CD4-positive, CD25-positive, alpha-beta regulatory T cell (primary cell): ENCODE measurements at places on chromosomes 5 and 9. TPM values are rescaled to one million over a fixed set of nuclear protein-coding genes. Genes with fewer than 3 reads are reported as not detected.

GRCh38 chr9:129482521-129483414, 138.1 kb downstream of the C9orf50 start:
- peak overlapping the region; percentile 68 for H3K27ac ChIP-seq
- no peaks in the 10 kb centered on the region for H3K36me3 ChIP-seq
- H3K27me3 ChIP-seq, result peaks cover 3% of the 10 kb centered on the region
- no peak overlapping the region for H3K4me3 ChIP-seq
- peaks cover 38% of the 10 kb centered on the region for H3K4me1 ChIP-seq

GRCh38 chr9:117777823-117778222, 73.6 kb downstream of the TLR4 start:
- H3K27ac ChIP-seq, result no peak overlapping the region
- no peaks in the 10 kb centered on the region for H3K27me3 ChIP-seq
- DNase-seq, result no peak
- no peak overlapping the region for H3K4me3 ChIP-seq
- no peaks in the 10 kb centered on the region for H3K4me1 ChIP-seq

- no peaks in the 10 kb centered on the region for H3K27me3 ChIP-seq
- DNase-seq, result no peak
- no peaks in the 10 kb centered on the region for H3K4me1 ChIP-seq
- no peak overlapping the region for H3K27ac ChIP-seq
- H3K4me3 ChIP-seq, result no peak overlapping the region
- no peaks in the 10 kb centered on the region for H3K36me3 ChIP-seq
These were observed 324.2 kb upstream of the TRPC7 start for GRCh38 chr5:136689552-136689951.

DNA sequence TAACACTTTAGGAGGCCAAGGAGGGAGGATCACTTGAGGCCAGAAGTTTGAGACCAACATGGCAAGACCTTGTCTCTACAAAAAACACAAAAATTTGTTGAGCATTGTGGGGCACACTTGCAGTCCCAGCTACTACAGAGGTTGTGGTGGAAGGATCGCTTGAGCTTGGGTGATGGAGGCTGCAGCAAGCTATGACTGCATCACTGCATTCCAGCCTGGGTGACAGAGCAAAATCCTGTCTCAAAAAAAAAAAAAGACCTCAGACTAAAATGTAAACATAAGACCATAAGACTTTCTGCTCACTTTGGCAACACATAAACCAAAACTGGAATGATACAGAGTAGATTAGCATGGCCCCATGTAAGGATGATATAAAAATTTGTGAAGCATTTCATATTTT, 24.6 kb upstream of the NANS start:
- no peak for DNase-seq
- no peak overlapping the region for H3K27ac ChIP-seq
- no peaks in the 10 kb centered on the region for H3K27me3 ChIP-seq
- peaks cover 6% of the 10 kb centered on the region for H3K4me1 ChIP-seq

DNA sequence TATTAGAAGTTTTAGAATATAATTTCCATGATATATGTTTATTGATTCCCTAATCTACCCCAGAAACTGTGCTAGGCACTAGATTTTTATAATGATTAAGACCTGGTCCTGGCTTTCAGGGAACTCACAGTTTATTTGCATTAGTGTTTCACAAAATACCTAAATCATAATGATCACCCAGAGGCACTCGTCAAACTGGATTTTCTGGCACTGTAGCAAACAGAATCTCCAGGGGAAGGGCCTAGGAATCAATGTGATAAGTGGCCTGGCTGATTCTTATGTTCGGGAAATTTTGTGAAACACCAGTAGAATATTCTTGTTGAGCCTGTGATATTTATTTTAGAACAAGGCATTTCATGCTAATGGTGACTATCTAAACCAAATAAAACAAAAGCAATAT, 37.4 kb upstream of the SRP19 start:
- no peak for DNase-seq
- no peaks in the 10 kb centered on the region for H3K4me1 ChIP-seq
- no peak overlapping the region for H3K4me3 ChIP-seq
- H3K27me3 ChIP-seq, result no peaks in the 10 kb centered on the region
- no peak overlapping the region for H3K27ac ChIP-seq

DNA sequence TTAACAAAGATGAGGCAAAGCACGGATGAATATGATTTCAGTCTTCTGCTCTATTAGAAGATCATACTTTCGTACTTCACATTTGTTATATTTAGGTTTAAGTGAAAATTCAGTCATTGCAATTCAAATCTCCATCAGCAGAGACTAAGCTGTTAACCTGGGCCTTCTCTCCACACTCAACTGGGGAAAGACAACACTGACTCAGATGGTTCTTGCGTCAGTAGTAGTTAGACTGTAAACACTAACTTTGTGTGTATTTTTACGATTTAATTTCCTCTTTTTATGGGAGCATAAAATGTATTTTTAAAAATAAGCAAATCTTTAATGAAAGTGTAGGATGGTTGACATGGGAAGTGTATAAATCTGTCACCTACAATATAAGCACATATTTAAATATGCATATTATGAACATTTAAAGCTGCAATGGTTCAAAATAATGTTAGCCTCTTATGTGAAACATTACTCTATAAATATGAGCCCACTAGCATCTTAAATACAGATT, 42.7 kb upstream of the ZNF608 start:
- H3K4me3 ChIP-seq, result no peak overlapping the region
- H3K36me3 ChIP-seq, result no peaks in the 10 kb centered on the region
- DNase-seq, result no peak

DNA sequence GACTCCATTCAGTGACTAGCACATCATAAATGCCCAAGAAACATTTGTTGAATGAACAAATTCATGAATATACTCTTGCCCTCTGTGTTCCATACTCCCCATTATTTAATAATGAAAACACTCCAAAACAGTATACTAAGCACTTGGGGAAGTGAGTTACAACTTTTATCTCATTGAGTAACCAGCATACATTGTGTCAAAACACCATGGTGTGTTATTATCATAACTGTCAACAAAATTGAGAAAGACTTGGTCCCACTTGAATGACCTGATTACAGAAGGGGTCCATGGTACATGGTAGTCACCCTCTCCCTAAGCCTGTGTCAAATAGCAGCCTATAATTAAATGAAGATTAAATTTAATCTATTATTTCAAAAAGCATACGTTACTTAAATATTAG, 16.2 kb downstream of the ANKH start:
- no peak overlapping the region for H3K4me3 ChIP-seq
- H3K27ac ChIP-seq, result no peak overlapping the region
- H3K4me1 ChIP-seq, result peaks cover 9% of the 10 kb centered on the region
- H3K27me3 ChIP-seq, result no peaks in the 10 kb centered on the region

DNA sequence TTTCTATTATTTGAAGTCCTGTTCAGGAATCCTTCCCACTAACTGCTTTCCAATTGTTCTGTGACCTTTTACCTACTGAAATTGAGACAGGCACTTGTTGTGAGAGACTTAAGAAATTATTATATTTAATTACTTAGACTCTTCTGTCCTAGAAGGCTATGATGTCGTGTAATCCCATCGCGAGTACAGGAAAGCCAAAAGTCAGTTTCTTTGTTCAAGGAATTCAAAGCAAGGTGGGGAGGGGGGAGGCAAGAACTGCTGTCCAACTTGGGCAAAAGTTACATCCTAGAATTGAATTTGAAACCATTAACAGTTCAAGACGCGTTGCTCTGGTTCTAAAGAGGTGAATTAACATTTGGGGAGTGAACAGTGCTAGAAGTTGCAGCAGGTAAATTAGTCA, 17.9 kb downstream of the NDUFA8 start:
- no peaks in the 10 kb centered on the region for H3K4me1 ChIP-seq
- DNase-seq, result no peak
- H3K27ac ChIP-seq, result no peak overlapping the region

GRCh38 chr9:88773126-88773525, 218.1 kb upstream of the S1PR3 start:
- H3K27ac ChIP-seq, result no peak overlapping the region
- H3K4me3 ChIP-seq, result no peak overlapping the region
- no peak for DNase-seq
- no peaks in the 10 kb centered on the region for H3K36me3 ChIP-seq
- no peaks in the 10 kb centered on the region for H3K4me1 ChIP-seq

GRCh38 chr9:99513441-99514112, 291.5 kb downstream of the SEC61B start:
- no peak for DNase-seq
- H3K27ac ChIP-seq, result no peak overlapping the region
- no peaks in the 10 kb centered on the region for H3K4me1 ChIP-seq

- H3K36me3 ChIP-seq, result peaks cover 13% of the 10 kb centered on the region
- H3K4me3 ChIP-seq, result no peak overlapping the region
- H3K4me1 ChIP-seq, result no peaks in the 10 kb centered on the region
- no peak for DNase-seq
- no peaks in the 10 kb centered on the region for H3K27me3 ChIP-seq
- no peak overlapping the region for H3K27ac ChIP-seq
These were observed 35.7 kb upstream of the RPL26L1 start for GRCh38 chr5:172923539-172923938.

- no peak overlapping the region for H3K27ac ChIP-seq
- DNase-seq, result no peak
- peaks cover 4% of the 10 kb centered on the region for H3K27me3 ChIP-seq
- H3K4me3 ChIP-seq, result no peak overlapping the region
- H3K36me3 ChIP-seq, result no peaks in the 10 kb centered on the region
- H3K4me1 ChIP-seq, result peaks cover 4% of the 10 kb centered on the region
These were observed 84.5 kb upstream of the RPS23 start for GRCh38 chr5:82362636-82363035.

GRCh38 chr9:90458485-90458884, 184.1 kb downstream of the DIRAS2 start:
- no peak overlapping the region for H3K27ac ChIP-seq
- H3K4me1 ChIP-seq, result no peaks in the 10 kb centered on the region
- peaks cover 2% of the 10 kb centered on the region for H3K27me3 ChIP-seq
- H3K36me3 ChIP-seq, result no peaks in the 10 kb centered on the region
- H3K4me3 ChIP-seq, result no peak overlapping the region

GRCh38 chr9:23769307-23769935, 56.6 kb downstream of the ELAVL2 start:
- H3K27ac ChIP-seq, result no peak overlapping the region
- DNase-seq, result no peak
- H3K4me3 ChIP-seq, result no peak overlapping the region
- H3K27me3 ChIP-seq, result no peaks in the 10 kb centered on the region
- H3K4me1 ChIP-seq, result no peaks in the 10 kb centered on the region

- H3K4me3 ChIP-seq, result no peak overlapping the region
- H3K27ac ChIP-seq, result no peak overlapping the region
- no peaks in the 10 kb centered on the region for H3K36me3 ChIP-seq
These were observed 20.9 kb downstream of the RFK start for GRCh38 chr9:76373173-76373783.

GRCh38 chr5:179152941-179153340, 92.8 kb downstream of the ZNF354C start:
- H3K4me3 ChIP-seq, result no peak overlapping the region
- H3K27me3 ChIP-seq, result no peaks in the 10 kb centered on the region
- H3K4me1 ChIP-seq, result no peaks in the 10 kb centered on the region
- no peak overlapping the region for H3K27ac ChIP-seq
- no peaks in the 10 kb centered on the region for H3K36me3 ChIP-seq
- DNase-seq, result no peak

- H3K4me3 ChIP-seq, result no peak overlapping the region
- no peak overlapping the region for H3K27ac ChIP-seq
- H3K4me1 ChIP-seq, result peaks cover 18% of the 10 kb centered on the region
- peaks cover 5% of the 10 kb centered on the region for H3K27me3 ChIP-seq
These were observed 2.2 kb upstream of the SLC38A9 start for GRCh38 chr5:55714339-55714738.

GRCh38 chr5:123358751-123359150, 64.5 kb downstream of the CEP120 start:
- no peak overlapping the region for H3K4me3 ChIP-seq
- DNase-seq, result no peak
- no peaks in the 10 kb centered on the region for H3K4me1 ChIP-seq
- peaks cover 55% of the 10 kb centered on the region for H3K36me3 ChIP-seq

- DNase-seq, result no peak
- H3K27me3 ChIP-seq, result no peaks in the 10 kb centered on the region
- H3K27ac ChIP-seq, result no peak overlapping the region
- H3K4me1 ChIP-seq, result no peaks in the 10 kb centered on the region
These were observed 733.4 kb downstream of the TLE4 start for GRCh38 chr9:80305136-80305535.

GRCh38 chr5:43497311-43498104, 13.8 kb upstream of the TMEM267 start:
- DNase-seq, result no peak
- H3K27me3 ChIP-seq, result no peaks in the 10 kb centered on the region
- H3K27ac ChIP-seq, result no peak overlapping the region
- H3K4me1 ChIP-seq, result no peaks in the 10 kb centered on the region
- peaks cover 3% of the 10 kb centered on the region for H3K36me3 ChIP-seq

DNA sequence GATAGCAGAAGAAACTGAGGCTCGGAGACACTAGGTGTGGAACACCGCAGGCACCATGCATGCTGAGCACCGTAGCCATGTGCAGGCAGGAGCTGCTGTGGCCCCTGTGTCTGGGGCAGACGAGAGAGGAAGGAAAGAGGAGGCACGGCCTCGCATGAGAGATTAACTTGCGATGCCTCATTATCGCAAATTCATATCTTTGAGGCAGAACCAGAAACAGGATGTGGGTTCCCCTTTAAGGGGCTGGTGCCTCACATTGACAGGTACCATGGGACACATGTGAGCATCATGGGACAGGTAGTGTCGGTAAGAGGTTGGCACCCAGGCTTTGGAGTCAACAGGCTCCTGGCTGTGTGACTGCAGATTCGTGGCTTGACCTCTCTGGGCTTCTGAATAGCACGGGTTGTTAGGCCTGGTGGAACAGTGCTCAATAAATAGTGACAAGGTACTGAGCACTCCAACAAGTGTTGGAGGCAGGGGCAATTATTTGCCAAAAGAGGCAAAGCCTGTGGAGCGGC, 40.8 kb downstream of the NAIF1 start:
- DNase-seq, result peak; percentile 84
- H3K4me1 ChIP-seq, result peaks cover 91% of the 10 kb centered on the region
- H3K27me3 ChIP-seq, result no peaks in the 10 kb centered on the region
- peak overlapping the region; percentile 98 for H3K27ac ChIP-seq

DNA sequence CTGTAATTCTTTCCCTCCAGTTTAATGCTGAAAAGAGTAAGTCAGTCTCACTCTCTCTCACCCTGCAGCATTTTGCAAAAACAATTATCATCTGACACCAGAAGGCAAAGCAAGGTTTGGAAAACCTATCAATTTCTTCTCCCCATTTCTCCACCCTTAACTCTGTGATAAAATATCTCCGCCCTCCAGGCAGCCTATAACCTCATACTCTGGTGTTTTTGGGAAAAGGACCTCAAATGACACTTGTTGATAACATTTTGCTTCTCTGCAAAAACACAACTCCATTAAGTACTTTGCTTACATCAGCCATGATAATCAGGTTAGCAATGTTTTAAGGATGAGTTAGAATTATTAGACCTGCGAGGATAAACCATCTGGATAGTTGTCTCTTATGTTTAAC, 2.3 kb downstream of the ANKH start:
- DNase-seq, result no peak
- peak overlapping the region; percentile 72 for H3K27ac ChIP-seq
- peak overlapping the region; percentile 100 for H3K4me3 ChIP-seq
- H3K4me1 ChIP-seq, result peaks cover 42% of the 10 kb centered on the region
- H3K27me3 ChIP-seq, result no peaks in the 10 kb centered on the region
- H3K36me3 ChIP-seq, result no peaks in the 10 kb centered on the region

GRCh38 chr9:106797299-106797698, 65.7 kb upstream of the ZNF462 start:
- no peaks in the 10 kb centered on the region for H3K27me3 ChIP-seq
- H3K4me3 ChIP-seq, result no peak overlapping the region
- H3K36me3 ChIP-seq, result no peaks in the 10 kb centered on the region
- no peaks in the 10 kb centered on the region for H3K4me1 ChIP-seq

Gene SLC4A9
- not detected for total RNA-seq

Gene TERT
- total RNA-seq, result 0.22 TPM

Gene ARID3C
- not detected for total RNA-seq

Gene RASEF
- total RNA-seq, result not detected

Gene MYOZ3
- not detected for total RNA-seq

Gene BTNL3
- not detected for total RNA-seq

Gene CORO2A
- 27.0 TPM for total RNA-seq

Gene TMEM215
- not detected for total RNA-seq

Gene CCNI2
- total RNA-seq, result 9.2 TPM

Gene INVS
- total RNA-seq, result 20.5 TPM
